ENCODE measurements at places on chromosomes 3 and 15.
A peak's percentile ranks its signal among the peaks of the same experiment; 100 is the strongest.

DNA sequence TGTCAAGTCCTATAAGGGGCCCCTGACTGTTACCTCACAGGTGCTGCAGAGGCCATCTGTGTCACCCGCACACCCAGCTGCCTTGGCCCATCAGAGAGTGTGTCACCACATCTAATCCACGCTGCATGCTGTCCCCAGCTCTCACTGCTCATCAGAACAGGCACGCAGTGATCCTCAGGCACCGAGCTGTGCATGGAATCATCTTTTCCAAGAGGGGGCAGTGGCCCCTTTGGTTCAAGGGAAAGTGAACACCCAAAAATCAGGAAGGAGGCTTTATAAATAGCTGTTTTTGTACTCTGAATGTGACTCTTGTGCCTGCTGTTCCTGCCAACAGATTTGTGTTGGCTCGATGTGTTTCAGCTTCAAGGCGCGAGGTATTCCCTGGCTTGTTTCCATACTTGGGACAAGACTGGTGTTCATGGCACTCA, 110.3 kb upstream of the ETV5 start:
- no peak for DNase-seq

- no peak for DNase-seq
Measured at GRCh38 chr15:75431270-75431669, 20.2 kb downstream of the SIN3A start.

- no peak for DNase-seq
Measured at GRCh38 chr3:51686056-51686455, 15.0 kb downstream of the TEX264 start.

DNA sequence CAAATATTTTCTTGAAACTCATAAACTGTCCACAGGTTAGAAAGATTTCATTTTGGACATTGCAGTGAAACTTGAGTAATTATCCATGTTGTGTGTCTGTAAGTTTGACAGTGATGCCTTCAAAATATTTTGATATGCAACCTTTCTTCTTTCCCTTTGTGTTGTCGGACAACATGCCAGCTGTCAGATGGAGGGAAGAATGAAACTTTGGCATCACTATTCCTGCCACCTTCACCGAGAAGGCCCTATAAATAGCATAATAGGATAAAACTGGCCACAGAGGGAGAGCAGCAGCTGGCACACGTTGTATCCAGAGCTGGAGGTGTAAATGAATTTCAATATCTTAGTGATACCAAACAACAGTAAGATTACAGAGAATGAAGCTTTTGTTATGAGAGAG, 436.7 kb upstream of the CFAP20DC start:
- no peak for DNase-seq

- DNase-seq = no peak
Measured at GRCh38 chr3:178536211-178537079, at the start of gene KCNMB2. Gene KCNMB2 (plus strand): TSS chr3:178536436.

GRCh38 chr15:62404194-62404985, 239.3 kb upstream of the C2CD4B start:
- DNase-seq = no peak

- no peak for DNase-seq
Measured at GRCh38 chr15:47888385-47889100, 171.2 kb downstream of the SEMA6D start.

DNA sequence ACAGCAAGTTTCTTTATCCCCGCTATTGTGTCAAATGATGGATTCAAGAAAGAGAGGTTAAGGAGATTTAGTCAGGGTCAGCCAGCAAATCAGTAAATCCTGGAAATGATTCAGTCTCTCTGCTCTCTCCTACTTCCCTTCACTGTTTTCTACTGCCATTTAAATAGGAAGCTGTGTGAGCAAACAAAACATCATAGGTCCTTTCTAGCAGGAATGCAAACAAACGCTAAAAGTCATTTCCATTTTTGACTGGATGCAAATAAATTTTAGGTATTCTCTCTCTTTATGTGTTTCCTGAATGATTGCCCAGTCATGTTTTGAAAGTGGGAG, 299.4 kb upstream of the RORA start:
- DNase-seq = no peak

DNA sequence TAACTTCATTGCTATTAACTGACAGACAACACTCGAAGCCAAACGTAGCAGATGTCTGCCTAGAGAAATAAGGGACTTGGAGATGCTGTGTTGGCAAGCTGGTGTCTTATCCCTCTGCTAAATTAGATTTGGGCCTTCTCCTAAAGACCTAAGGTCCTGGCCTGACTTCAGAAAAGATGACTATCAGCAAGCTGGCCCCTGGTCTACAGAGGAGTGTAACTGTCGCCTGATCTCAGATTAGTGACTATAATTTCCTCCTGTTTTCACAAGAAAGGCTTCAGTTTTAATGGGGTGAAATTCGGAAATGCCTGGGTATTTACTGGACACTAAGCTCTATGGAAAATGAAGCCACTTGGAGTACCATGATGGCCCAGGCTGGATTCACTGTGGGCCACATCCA, 53.1 kb upstream of the SLC7A14 start:
- DNase-seq = no peak

GRCh38 chr3:197487911-197488391, 67.8 kb downstream of the BDH1 start:
- DNase-seq = no peak

GRCh38 chr15:89341316-89342005, 6.8 kb upstream of the POLG start:
- no peak for DNase-seq

DNA sequence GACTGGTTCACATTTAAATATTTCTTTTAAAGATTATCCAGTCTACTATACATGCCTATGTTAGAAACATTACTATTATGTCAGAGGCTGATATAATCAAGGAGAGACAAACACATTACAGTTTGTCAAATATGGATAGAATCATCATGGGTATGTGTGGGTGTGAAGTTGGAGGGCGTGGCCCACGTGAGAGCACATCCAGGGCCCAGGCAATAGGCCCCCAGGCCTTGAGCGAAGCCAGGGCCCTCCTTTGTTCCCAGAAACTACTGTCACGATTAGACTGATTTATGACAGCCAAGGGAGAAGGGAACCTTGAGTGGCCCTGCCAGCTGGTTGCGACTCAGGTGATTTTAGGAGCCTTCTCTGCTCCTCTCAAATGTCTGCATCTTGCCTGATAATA, 26.9 kb upstream of the LDHAL6B start:
- no peak for DNase-seq

DNA sequence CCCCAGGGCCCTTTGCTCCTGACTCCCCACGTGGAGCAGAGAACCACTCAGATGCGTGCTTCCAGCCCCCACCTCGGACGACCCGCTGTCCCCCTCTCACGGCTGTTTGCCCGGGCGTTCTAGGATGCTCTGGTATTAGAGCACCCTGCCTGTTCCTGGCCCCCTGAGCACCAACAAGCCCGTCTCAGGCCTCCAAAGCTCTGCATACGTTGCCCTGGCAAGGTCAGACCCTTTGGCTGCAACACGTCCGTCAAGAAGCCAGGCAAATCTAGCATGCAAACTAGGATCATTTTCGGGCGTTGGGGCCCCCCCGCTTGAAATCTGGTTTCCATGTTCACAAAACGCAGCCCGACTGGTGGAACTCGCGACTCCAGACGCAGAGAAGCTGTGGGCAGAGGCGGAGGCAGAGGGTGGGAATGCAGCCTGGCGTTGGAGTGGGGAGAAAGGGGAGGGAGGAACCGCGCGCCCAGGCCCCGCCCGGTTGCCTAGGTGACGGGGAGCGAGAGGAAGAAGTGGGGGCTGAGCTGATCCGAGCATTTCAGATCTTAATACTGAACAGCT, 86.2 kb upstream of the PIAS1 start:
- no peak for DNase-seq

DNA sequence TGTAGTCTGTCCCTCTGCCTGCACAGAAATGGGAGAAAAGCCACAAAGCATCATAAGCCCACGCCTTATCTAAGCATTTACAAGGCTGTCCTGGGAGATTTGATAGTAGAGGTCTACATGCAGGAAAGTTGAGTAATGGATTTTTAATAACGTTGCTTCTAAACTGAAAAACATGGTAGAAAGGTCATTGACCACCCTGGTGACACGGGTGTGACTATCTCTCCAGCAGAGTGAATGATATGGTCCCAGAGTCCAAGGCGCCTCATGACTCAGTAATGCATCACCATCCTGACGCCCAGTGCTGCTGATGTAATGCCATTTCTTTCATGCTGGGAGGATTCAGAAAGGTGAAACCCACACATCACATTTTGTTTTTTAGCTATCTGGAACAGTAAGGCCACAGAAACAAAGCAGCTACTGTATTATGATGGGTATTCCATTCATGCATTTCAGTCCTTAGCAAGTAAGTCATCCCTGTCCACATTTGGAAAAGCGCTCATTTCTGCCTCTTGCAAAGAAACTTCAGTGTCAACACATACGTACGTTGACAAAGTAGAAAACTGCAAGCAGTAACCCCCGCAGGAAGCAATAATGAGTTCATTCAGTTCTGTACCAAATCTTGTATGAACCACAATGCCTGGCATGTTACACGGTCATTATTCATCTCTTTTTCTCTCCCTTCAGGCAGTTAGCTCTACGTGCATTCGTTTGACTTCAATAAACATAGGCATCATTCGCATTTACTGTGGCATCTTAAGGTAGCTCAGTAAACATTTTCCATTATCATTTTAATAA, 483.5 kb downstream of the GABRG3 start:
- no peak for DNase-seq

- DNase-seq = no peak
Measured at GRCh38 chr3:45208586-45208985, 17.5 kb downstream of the TMEM158 start.

- no peak for DNase-seq
Measured at GRCh38 chr15:78167227-78167888, 18.2 kb downstream of the IDH3A start.

DNA sequence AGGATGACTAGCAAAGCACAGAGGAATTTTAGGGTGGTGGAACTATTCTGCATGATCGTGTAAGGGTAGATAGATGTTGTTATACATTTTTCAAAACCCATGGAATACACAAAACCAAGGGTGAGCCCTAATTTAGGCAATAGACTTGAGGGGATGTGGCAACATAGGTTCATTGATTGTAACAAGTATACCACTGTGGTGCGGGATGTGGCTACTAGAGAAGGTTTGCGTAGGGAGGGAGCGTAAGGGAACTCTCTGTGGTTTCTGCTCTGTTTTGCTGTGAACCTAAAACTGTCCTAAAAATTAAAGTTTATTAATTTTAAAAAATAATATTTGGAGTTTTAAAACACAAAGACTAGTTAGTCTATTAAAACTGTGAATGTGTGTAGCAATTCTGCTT, 202.8 kb downstream of the PLCL2 start:
- no peak for DNase-seq

GRCh38 chr3:31343075-31343474, 189.7 kb upstream of the STT3B start:
- no peak for DNase-seq

- no peak for DNase-seq
Measured at GRCh38 chr3:130658678-130659077, 88.0 kb downstream of the PIK3R4 start.

- no peak for DNase-seq
Measured at GRCh38 chr15:41698779-41699178, 38.6 kb downstream of the MGA start.

GRCh38 chr3:42664438-42664803, 10.9 kb downstream of the ZBTB47 start:
- DNase-seq = no peak

DNA sequence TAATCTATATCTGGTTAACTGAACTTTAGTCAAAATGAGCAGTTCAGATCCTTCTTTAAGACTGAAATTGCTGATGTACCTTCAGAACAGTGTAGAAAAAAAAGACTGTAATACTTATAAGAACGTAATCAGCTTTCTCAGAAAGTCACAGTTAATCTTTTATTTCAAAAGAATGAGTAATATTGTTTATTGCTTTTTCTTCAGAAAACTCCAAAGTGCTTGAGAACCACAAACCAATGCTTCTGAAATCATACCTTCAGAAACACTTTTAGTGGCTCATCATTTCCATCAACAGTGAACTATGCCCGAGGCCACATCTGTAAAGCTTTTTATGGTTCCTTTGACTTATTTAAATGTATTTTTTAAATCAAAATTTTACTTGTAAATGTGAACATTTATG, 33.3 kb upstream of the CLASP2 start:
- no peak for DNase-seq

DNA sequence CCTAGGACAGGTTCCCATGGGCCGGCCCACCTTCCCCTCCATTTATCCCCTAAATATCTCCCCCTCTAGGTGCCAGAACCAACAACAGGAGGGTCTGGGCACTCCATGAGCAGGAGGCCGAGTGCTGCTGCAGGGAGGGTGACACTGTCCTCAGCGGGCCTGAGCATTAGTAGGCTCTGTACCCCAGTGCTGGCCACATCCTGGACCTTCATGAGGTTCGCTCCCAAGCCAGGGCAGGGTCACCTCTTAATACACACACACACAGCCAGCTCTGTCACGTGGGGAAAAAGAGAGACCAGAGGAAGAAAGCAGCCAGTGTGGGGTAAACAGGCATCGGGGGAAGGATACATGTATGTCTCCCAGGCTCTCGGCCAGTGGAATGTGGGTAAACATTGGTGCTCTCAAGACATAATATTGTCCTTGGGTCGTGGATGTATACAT, 27.9 kb upstream of the SEMA3F start:
- no peak for DNase-seq

DNA sequence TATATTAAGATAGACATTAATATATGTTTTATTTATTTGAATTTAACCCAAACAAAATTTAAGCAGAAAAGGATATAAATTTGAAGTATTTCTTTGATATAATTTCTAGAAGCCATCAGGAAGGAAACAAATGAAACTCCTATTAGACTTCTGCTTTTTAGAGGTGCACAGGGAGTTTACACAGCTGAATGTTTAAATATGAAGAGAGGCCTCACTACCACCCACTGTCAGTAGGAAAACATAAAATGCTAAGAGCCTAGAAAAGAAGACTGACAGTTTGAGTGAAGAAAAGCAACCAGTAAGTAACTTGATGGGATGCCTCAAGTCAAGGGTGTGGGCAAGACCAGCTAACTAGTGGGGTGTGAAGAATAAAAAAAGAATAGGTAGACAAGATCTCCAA, 19.7 kb downstream of the PLSCR2 start:
- DNase-seq = no peak

GRCh38 chr3:105065895-105066839, 300.5 kb upstream of the ALCAM start:
- no peak for DNase-seq

DNA sequence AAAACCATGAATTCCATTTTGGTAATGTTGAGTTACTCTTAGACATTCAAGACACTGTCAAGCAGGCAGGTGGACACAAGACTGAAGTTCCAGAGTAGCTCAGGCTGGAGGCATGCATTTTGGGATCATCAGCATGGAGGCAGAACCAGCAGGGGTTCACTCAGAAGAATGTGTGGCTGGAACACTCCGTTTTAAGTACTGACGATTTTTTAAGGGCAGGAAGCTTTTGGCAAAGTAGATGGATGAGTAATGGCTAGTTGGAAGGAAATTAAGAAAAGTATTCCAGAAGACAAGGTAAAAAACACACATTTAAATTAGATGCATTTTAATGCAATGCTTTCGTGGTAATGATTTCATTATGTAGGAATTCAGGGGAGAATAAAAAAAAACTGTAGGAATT, 420.4 kb downstream of the ROBO2 start:
- DNase-seq = no peak

GRCh38 chr15:77516076-77516475, 95.4 kb downstream of the HMG20A start:
- no peak for DNase-seq

GRCh38 chr15:93319121-93319814, 230.3 kb upstream of the RGMA start:
- DNase-seq = no peak

GRCh38 chr3:127652246-127652995, 20.3 kb upstream of the ABTB1 start:
- peak; percentile 38 for DNase-seq

GRCh38 chr3:87900061-87900460, 158.7 kb downstream of the CGGBP1 start:
- no peak for DNase-seq

GRCh38 chr3:53166781-53167291, 5.8 kb downstream of the PRKCD start:
- DNase-seq = no peak

Measured in stimulated activated CD4-positive, alpha-beta T cell treated with anti-CD3 and anti-CD28 coated beads, Interleukin-2, amount 100 ng/mL, for 24 hours (primary cell).